ENCODE measurements at places on chromosomes 1 and 21. TPM values are rescaled to one million over a fixed set of nuclear protein-coding genes. Genes with fewer than 3 reads are reported as not detected.

DNA sequence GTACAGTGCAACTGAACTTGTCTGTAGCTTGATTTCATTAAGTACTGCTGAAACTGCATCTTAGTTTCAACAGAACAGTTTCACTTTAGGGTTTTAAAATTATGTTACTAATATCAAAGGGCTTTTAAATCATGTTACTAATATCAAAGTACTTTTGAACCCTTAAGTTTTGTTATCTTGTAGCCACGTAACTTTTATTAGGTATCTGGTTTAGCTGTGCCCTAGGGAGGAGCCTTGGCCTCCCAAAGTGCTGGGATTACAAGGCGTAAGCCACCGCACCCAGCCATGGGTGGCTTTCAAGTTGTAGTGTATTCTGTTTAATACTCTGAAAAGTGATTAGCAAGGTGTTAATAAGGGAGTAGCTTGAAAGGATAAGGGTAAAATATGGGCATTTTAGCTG lies 2.0 kb downstream of the KDM4A start:
- no peak for DNase-seq

DNA sequence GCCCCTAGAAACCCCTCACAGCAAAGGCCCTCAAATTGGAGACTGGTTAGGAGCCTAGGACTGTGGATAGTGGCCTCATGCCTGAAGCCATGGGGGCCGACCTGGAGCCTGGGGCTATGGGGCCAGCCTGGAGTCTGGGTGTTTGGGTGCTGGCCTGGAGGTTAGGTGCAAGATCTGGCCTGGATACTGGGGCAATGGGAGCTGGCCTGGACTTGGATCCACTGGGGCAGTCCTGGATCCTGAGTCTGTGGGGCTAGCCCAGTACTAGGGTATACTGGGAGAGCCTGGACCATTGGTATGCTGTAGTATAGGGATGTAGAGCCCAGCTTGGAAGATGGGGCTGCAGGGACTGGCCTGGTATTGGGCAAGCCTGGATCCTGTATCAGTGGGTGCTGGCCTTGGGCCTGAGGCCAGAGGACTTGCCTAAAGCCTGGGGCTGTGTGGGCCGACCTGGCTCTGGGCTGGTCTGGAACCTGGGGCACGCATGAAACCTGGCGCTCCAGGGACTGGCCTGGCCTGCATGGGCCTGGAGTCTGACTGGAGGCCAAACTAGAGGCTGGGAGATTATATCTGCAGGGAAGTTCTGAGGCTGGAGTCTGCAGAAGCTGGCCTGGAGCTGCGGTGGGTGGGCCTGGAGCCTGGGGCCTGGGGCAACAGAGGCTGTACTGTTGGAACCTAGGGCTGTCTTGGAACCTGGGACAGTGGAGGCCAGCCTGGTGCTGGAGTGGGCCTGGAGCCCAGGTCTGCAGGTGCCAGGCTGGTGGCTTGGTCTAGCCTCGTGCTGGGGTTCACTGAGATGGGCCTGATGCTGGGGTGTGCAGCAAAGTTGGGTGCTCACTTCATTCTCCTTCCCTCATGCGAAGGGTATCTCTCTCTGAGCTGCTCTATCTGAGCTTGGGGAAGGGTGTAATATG lies 12.6 kb upstream of the DENND1B start:
- DNase-seq: no peak

- no peak for DNase-seq
These were observed 84.0 kb upstream of the IVNS1ABP start for GRCh38 chr1:185401019-185401418.

GRCh38 chr1:69568421-69569174 lies 876 bp downstream of the LRRC7 start:
- DNase-seq: no peak

- DNase-seq: no peak
These were observed 137.7 kb downstream of the COL11A1 start for GRCh38 chr1:102970496-102971078.

GRCh38 chr1:227218870-227219573 lies 99.3 kb downstream of the CDC42BPA start:
- DNase-seq: no peak

Gene SLC1A7
- total RNA-seq: not detected
